ENCODE measurements at places on chromosomes 4 and X.

DNA sequence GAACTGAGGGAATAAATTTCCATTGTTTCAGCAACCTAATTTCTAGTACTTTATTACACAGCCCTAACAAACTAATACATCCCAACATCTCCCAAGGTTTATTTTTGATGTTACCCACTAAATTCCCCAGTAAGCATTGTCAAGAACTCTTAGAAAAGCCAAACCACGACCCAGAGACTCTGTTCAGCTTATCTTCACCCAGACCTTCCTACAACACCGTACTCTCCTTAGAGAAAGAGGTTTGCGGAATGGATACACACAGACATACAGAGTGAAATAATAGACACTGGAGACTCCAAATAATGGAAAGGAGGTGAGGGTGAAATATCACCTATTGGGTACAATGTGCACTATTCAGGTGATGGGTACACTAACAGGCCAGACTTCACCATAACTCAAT is 75.6 kb downstream of the LRBA start:
- no peak for DNase-seq

DNA sequence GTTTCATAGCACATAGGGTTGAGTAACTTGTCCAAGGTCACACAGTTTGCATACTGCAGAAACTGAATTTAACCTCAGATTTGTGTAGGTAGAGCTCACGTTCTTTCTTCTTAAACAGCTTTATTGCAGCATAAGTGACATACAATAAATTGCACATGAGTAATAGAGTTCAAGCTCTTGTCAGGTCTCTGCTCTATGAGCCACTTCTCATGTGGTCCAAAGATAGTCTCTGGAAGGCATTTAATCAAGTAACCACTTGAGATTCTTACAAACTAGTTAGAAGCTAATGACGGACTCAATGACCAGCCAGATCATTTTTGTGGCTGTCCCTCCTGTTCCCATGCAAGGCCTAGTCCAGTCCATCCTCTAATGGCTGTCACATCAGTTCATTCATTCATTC is 68.9 kb downstream of the MAOB start:
- DNase-seq, result no peak

- no peak for DNase-seq
These were observed 535.5 kb downstream of the PDHA2 start for GRCh38 chr4:96375367-96375766.

- no peak for DNase-seq
These were observed 26.8 kb upstream of the AFAP1 start for GRCh38 chr4:7966281-7967062.

GRCh38 chr4:100651499-100652175 is 133.8 kb upstream of the EMCN start:
- no peak for DNase-seq

DNA sequence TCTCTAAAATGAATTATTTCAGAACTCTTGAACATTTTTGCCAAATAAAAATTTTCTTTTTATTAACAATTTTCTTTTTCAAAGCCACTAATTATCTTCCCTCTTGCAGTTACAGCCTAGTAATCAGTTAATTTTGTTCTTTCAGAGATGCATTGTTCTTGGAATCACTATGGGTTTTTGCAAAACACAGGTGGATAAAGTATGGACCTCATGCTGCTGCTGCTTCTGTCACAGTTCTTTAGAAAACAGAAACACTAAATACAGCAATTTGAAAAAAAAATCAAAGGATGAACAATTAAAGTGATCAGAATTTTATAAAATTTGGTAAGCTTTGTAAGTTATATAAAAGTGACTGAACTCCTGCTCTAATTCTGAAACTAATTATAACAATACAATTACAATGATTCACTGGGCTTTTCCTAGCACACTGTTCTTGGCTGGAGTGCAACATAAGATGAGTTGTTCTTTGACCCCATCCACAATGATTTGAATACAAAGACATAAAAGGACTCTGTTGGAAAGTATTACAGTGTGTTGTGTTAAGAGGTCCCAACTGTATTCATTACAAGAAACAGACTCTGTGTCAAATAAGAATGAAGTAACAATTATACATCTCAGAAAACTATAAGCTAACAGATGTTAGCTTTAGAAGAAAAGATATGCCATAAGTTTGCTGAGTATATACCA is 59.4 kb upstream of the GK2 start:
- no peak for DNase-seq

GRCh38 chr4:138647433-138647832 is 368.1 kb upstream of the NOCT start:
- DNase-seq, result no peak

DNA sequence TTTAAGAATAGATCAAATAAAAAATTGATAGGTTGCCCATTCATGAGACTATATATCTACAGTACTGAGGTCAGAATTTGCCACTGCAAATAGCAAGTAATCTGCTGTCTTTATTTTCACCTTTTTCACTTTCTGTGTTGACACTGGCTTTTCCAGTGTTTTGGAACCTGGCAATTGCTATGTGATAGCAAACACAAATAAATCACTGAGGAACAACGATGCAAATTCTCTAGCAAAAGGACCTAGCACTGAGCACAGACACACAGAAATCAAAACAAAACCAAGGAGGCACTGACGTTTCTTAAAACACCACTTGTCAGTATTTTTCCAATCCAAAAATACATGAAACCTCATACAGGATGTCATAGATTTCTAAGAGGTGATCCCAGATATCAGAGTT is 210.7 kb downstream of the DHX15 start:
- DNase-seq, result no peak

DNA sequence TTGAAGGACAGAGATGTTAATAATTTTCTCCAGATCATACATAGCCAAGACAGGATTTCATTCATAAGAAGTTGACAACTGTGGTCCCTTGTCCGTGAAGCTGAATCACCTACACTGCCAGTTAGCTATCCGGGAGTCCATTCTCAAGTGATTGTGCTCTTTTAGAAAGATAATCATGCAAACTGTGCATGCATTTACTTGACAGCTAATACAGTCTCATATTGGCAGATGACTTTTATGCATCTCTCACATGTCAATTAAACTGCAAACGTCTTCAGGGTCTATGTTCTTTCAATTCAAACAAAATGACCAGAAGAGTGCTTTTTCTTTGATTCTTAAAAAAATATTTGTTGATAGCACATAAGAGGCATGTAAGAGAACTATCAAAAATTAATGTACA is 1572.9 kb downstream of the C4orf33 start:
- no peak for DNase-seq
